Smooth muscle cell of the pulmonary artery (primary cell): ENCODE measurements at places on chromosomes 12 and 14. TPM values are rescaled to one million over a fixed set of nuclear protein-coding genes. Genes with fewer than 3 reads are reported as not detected.

Gene AMDHD1
- total RNA-seq = 0.07 and 0.13 TPM in 2 replicates

Gene KTN1
- total RNA-seq = 105 and 124 TPM in 2 replicates

Gene SOAT2
- not detected in 2 replicates for total RNA-seq

Gene GLTP
- total RNA-seq = 52.2 and 58.5 TPM in 2 replicates

Gene TSPAN11
- 0.07 and 0.13 TPM in 2 replicates for total RNA-seq

Gene NUP37
- 20.0 and 28.7 TPM in 2 replicates for total RNA-seq

Gene DYNC1H1
- total RNA-seq = 1,336 and 1,508 TPM in 2 replicates

Gene HOXC9
- 0.40 and 1.8 TPM in 2 replicates for total RNA-seq

Gene TEAD4
- 7.0 and 10.1 TPM in 2 replicates for total RNA-seq

Gene PRB2
- total RNA-seq = not detected in 2 replicates

Gene RTL1
- total RNA-seq = not detected in 2 replicates

Gene IL31
- total RNA-seq = not detected in 2 replicates

Gene OLR1
- total RNA-seq = 0.33 TPM in 1 of 2 replicates, not detected in the other

Gene SDR9C7
- total RNA-seq = not detected in 2 replicates

Gene HOXC10
- not detected in 2 replicates for total RNA-seq

Gene LUM
- total RNA-seq = 115 and 562 TPM in 2 replicates

Gene FAM90A1
- total RNA-seq = 0.13 TPM in 1 of 2 replicates, not detected in the other

Gene INHBC
- total RNA-seq = not detected in 2 replicates

Gene WSCD2
- total RNA-seq = not detected in 2 replicates

Gene TMPRSS12
- not detected in 2 replicates for total RNA-seq

Gene AICDA
- total RNA-seq = not detected in 2 replicates

Gene C1S
- 339 and 458 TPM in 2 replicates for total RNA-seq

Gene ITPK1
- total RNA-seq = 23.3 and 31.7 TPM in 2 replicates

Gene C1RL
- total RNA-seq = 43.7 and 66.3 TPM in 2 replicates

Gene AQP6
- 0.10 and 0.20 TPM in 2 replicates for total RNA-seq

Gene ZC2HC1C
- 0.69 and 0.85 TPM in 2 replicates for total RNA-seq

Gene NGB
- not detected in 2 replicates for total RNA-seq

Gene CLEC4C
- total RNA-seq = not detected in 2 replicates

Gene GPR84
- 0.07 and 0.13 TPM in 2 replicates for total RNA-seq

Gene PRH2
- total RNA-seq = not detected in 2 replicates

Gene CLEC4D
- not detected in 2 replicates for total RNA-seq

Gene MAPK1IP1L
- total RNA-seq = 21.2 and 26.2 TPM in 2 replicates

Gene A2M
- 4.2 and 19.2 TPM in 2 replicates for total RNA-seq

Gene MAP1LC3B2
- total RNA-seq = 0.52 and 0.89 TPM in 2 replicates

Gene ACVRL1
- total RNA-seq = 6.2 and 31.9 TPM in 2 replicates

Gene RHEBL1
- total RNA-seq = 0.23 and 0.59 TPM in 2 replicates

Gene MIP
- total RNA-seq = 0.13 TPM in 1 of 2 replicates, not detected in the other

Gene SIRT4
- 1.5 and 2.0 TPM in 2 replicates for total RNA-seq

Gene CCDC197
- not detected in 2 replicates for total RNA-seq

Gene OTX2
- not detected in 2 replicates for total RNA-seq

Gene VPS29
- total RNA-seq = 45.0 and 50.9 TPM in 2 replicates

Gene PDZRN4
- 0.07 TPM in 1 of 2 replicates, not detected in the other for total RNA-seq

Gene SLC35F4
- not detected in 2 replicates for total RNA-seq

Gene KRT85
- total RNA-seq = not detected in 2 replicates

Gene LHX5
- total RNA-seq = not detected in 2 replicates

Gene SELPLG
- total RNA-seq = 1.8 and 2.7 TPM in 2 replicates

Gene METTL17
- 24.9 and 26.3 TPM in 2 replicates for total RNA-seq

Gene LYZ
- total RNA-seq = not detected in 2 replicates

Gene CMTM5
- total RNA-seq = 0.17 and 0.65 TPM in 2 replicates

Gene TRHDE
- total RNA-seq = 1.6 and 3.5 TPM in 2 replicates
